ENCODE measurements at places on chromosomes 1 and 21. TPM values are rescaled to one million over a fixed set of nuclear protein-coding genes. Genes with fewer than 3 reads are reported as not detected.
A peak's percentile ranks its signal among the peaks of the same experiment; 100 is the strongest.

- H3K36me3 ChIP-seq, result no peaks in the 10 kb centered on the region
- H3K4me3 ChIP-seq, result no peak overlapping the region
- H3K27ac ChIP-seq, result no peak overlapping the region
- DNase-seq, result no peak
- H3K27me3 ChIP-seq, result no peaks in the 10 kb centered on the region
These were observed 30.3 kb upstream of the TMEM125 start for GRCh38 chr1:43239484-43239883.

DNA sequence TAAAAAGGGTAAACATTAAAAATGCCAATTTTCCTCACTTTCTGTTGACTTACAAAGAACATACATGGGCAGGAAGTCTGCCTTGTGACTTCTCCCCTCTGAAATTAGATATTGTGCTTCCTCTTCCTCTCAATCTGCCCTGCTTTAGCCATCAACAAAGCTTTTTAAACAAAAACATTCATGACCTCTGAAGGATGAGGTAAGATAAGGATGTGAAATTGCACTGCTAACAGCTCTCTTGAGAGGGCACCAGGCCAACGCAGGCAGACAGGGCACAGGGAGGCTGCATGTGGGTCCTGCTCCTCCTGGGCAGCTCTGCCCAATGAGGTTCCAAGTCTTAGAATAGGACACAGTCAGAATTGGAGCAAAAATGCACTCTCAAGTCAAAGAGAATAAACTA, 62.1 kb downstream of the DEGS1 start:
- H3K36me3 ChIP-seq, result peaks cover 27% of the 10 kb centered on the region
- no peak for DNase-seq
- H3K4me3 ChIP-seq, result no peak overlapping the region
- H3K27me3 ChIP-seq, result no peaks in the 10 kb centered on the region
- peaks cover 13% of the 10 kb centered on the region for H3K4me1 ChIP-seq
- H3K27ac ChIP-seq, result peak overlapping the region; percentile 75

- no peaks in the 10 kb centered on the region for H3K36me3 ChIP-seq
- DNase-seq, result no peak
- H3K27me3 ChIP-seq, result no peaks in the 10 kb centered on the region
- H3K27ac ChIP-seq, result no peak overlapping the region
- H3K4me3 ChIP-seq, result no peak overlapping the region
These were observed 104.3 kb downstream of the HHIPL2 start for GRCh38 chr1:222443566-222443965.

DNA sequence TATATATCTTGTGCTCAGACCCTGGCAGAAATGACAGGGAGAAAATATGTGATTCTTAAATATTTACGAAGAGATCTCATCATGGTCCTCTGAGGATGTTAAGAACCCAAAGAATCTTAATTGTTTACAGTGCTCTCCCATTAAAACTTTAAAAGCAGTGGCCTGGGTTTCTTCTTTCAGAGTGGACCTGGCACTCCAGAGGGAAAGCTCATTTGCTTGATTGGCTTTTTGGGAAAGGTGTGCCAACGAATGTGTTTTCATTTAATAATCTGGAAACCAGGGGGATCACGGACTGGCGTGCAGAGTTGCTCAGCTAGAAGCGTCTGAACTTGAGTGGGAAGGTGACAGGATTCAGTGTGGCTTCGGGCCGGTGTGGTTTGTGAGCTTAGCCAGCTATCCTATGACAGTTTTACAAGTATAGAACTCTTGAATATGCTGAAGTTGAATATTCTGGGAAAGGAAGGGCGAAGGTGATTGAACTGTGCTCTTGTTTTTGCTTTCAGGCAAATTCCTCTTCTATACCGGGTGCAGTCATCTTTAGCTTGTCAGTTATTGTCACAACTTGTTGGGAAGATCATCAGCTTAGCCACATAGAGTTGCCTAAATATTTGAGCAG, 154.8 kb downstream of the C1orf21 start:
- no peaks in the 10 kb centered on the region for H3K4me1 ChIP-seq
- H3K27ac ChIP-seq, result no peak overlapping the region
- H3K36me3 ChIP-seq, result no peaks in the 10 kb centered on the region
- no peak overlapping the region for H3K4me3 ChIP-seq
- no peak for DNase-seq

GRCh38 chr1:30679201-30679975, 44.0 kb downstream of the MATN1 start:
- no peak for DNase-seq
- no peak overlapping the region for H3K27ac ChIP-seq
- H3K4me3 ChIP-seq, result no peak overlapping the region
- no peaks in the 10 kb centered on the region for H3K4me1 ChIP-seq
- H3K27me3 ChIP-seq, result peaks cover 26% of the 10 kb centered on the region

GRCh38 chr1:210731597-210731996, 402.4 kb downstream of the KCNH1 start:
- H3K4me3 ChIP-seq, result no peak overlapping the region
- H3K27me3 ChIP-seq, result peaks cover 2% of the 10 kb centered on the region
- no peaks in the 10 kb centered on the region for H3K4me1 ChIP-seq
- no peak for DNase-seq

The ANGPTL7 gene
- total RNA-seq, result not detected

The ZNF683 gene
- 1.3 TPM for total RNA-seq

The MFSD2A gene
- total RNA-seq, result 19.3 TPM

The KLHDC9 gene
- total RNA-seq, result 0.43 TPM

The C8A gene
- not detected for total RNA-seq

The DAP3 gene
- total RNA-seq, result 173 TPM

The CSMD2 gene
- total RNA-seq, result not detected

Data from activated CD8-positive, alpha-beta T cell treated with anti-CD3 and anti-CD28 coated beads for 36 hours (primary cell).